A375 (cell line): ENCODE measurements at places on chromosomes 7 and 10. TPM values are rescaled to one million over a fixed set of nuclear protein-coding genes. Genes with fewer than 3 reads are reported as not detected.

Gene C1QL3
- not detected in 2 replicates for total RNA-seq

Gene TWIST1
- total RNA-seq: 20.5 and 29.9 TPM in 2 replicates

Gene PON1
- total RNA-seq: not detected in 2 replicates

Gene SFMBT2
- total RNA-seq: 6.1 and 6.2 TPM in 2 replicates

Gene TLL2
- total RNA-seq: 0.32 and 0.79 TPM in 2 replicates

Gene TACC2
- total RNA-seq: 20.6 and 25.4 TPM in 2 replicates

Gene GNGT1
- not detected in 2 replicates for total RNA-seq

Gene LFNG
- 2.8 and 4.9 TPM in 2 replicates for total RNA-seq

Gene AGBL3
- 0.21 and 0.41 TPM in 2 replicates for total RNA-seq

Gene GRM3
- 0.11 TPM in 1 of 2 replicates, not detected in the other for total RNA-seq

Gene PTF1A
- not detected in 2 replicates for total RNA-seq

Gene NUTM2E
- not detected in 2 replicates for total RNA-seq

Gene HOXA4
- 2.9 and 4.0 TPM in 2 replicates for total RNA-seq

Gene NPSR1
- total RNA-seq: not detected in 2 replicates

Gene ITPRIP
- total RNA-seq: 15.0 and 22.5 TPM in 2 replicates

Gene KNDC1
- total RNA-seq: under 0.01 and 0.19 TPM in 2 replicates

Gene TMEM176A
- total RNA-seq: not detected in 2 replicates

Gene SPDYE18
- total RNA-seq: not detected in 2 replicates

Gene FKBP14
- 7.5 and 8.5 TPM in 2 replicates for total RNA-seq

Gene USP6NL
- total RNA-seq: 13.2 and 13.8 TPM in 2 replicates

Gene ADAMTS14
- total RNA-seq: 0.08 TPM in 1 of 2 replicates, not detected in the other

Gene EIF5AL1
- 0.40 and 1.0 TPM in 2 replicates for total RNA-seq

Gene SLC37A3
- 28.8 and 43.8 TPM in 2 replicates for total RNA-seq

Gene ACSM6
- total RNA-seq: not detected in 2 replicates

Gene PLPP4
- total RNA-seq: 3.2 and 7.1 TPM in 2 replicates

Gene GJD4
- total RNA-seq: 0.27 TPM in 1 of 2 replicates, not detected in the other

Gene TBX20
- total RNA-seq: 2.2 and 2.9 TPM in 2 replicates

Gene DGKB
- 0.19 and 0.32 TPM in 2 replicates for total RNA-seq

Gene RBM20
- total RNA-seq: 0.45 and 0.64 TPM in 2 replicates

Gene CLEC5A
- not detected in 2 replicates for total RNA-seq

Gene AMPH
- total RNA-seq: 0.42 and 1.1 TPM in 2 replicates

Gene AKR1B1
- total RNA-seq: 50.4 and 53.9 TPM in 2 replicates

Gene IMMP2L
- total RNA-seq: 21.0 and 31.1 TPM in 2 replicates

Gene SUN3
- 1.2 TPM in 1 of 2 replicates, not detected in the other for total RNA-seq

Gene LIPF
- total RNA-seq: not detected in 2 replicates

Gene CHRM2
- total RNA-seq: 0.03 TPM in 1 of 2 replicates, not detected in the other

Gene C7orf57
- total RNA-seq: 0.08 and 0.32 TPM in 2 replicates

Gene LGI1
- not detected in 2 replicates for total RNA-seq

Gene STEAP1
- 3.8 and 5.6 TPM in 2 replicates for total RNA-seq

Gene RHOBTB1
- 1.9 and 2.3 TPM in 2 replicates for total RNA-seq

Gene GIMAP5
- total RNA-seq: not detected in 2 replicates

Gene TPK1
- 3.8 and 7.0 TPM in 2 replicates for total RNA-seq

Gene CDH23
- 0.05 and 2.0 TPM in 2 replicates for total RNA-seq

Gene CRYGN
- total RNA-seq: not detected in 2 replicates

Gene ACSL5
- 1.4 and 2.0 TPM in 2 replicates for total RNA-seq

Gene CCL24
- total RNA-seq: not detected in 2 replicates
